ENCODE measurements at places on chromosomes 12 and 14.

DNA sequence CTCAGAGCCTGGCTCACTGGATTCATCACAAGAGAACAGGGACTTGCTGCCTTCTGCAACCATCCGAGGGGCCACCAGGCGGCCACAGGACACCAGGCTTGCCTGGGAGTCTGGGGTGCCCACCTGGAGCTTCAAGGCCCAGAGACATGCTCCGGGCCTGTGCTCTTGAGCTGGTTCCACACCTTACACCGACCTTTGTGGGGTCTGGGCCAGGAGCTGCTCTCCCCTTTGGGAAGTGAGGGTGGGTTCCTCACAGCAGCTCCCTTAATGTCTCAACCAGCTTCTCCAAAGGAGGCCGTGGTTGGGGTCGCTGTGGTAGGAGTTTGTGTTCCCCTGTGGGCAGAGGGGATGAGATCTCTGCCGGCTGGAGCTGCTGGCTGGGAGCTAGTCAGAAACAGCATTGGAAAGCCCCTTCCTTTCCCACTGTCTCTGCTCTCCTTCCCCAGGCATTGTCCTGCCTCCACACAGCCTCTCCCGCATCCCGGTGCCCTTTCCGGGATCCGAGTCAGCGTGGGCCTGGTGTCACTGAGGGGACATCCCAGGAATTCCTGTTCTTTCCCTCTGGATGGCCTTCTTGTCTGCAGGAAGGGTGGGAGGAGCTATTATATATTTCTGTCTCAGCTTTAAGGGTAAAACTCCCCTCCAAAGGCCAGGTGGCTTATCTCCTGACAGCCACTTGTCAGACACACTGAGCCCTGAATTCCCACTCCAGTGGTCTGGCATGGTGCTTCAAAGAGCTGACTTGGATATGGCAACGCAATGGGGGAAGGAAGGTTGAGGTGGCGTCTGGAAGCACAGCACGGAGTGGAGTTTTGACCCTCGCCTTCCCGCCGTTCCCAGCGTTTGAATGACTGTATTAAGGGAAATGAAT is 5.1 kb upstream of the PAPLN start:
- no peak for DNase-seq

DNA sequence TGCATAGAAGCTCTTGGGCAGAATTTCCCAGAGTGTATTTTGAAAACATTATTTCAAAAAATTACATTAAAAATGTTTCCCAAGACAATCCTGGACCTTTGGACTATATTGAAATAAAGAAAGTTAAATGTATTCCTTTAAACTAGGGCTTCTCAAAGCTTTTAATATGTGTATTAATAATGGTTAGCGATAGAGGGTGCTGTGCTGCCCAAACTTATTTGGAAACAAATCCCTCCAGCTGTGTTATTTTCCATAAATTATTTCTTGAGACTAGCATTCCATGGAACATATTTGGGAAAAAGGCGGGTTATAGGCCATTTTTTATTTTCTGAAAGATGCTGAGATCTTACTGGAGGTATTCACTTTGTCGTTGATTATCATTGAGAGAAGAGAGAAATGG is 397.8 kb upstream of the MIS18BP1 start:
- no peak for DNase-seq

DNA sequence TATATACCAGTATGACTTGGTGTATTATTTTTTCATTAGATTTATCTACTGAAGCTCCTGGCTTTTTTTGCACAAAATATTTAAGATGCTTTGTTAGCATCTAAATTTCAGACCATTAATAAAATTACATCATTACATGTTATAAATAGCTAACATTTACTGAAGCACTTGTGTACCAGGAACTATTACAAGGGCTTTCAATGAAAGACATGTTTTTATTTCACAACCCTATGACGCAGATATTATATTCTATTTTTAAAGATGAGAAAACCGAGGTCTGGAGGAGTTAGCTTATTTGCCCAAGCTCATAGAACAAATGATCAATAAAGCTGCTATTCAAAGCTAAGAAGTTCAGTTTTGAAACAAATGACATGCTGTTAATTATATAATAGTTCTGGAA is 420.4 kb upstream of the DCN start:
- no peak for DNase-seq

DNA sequence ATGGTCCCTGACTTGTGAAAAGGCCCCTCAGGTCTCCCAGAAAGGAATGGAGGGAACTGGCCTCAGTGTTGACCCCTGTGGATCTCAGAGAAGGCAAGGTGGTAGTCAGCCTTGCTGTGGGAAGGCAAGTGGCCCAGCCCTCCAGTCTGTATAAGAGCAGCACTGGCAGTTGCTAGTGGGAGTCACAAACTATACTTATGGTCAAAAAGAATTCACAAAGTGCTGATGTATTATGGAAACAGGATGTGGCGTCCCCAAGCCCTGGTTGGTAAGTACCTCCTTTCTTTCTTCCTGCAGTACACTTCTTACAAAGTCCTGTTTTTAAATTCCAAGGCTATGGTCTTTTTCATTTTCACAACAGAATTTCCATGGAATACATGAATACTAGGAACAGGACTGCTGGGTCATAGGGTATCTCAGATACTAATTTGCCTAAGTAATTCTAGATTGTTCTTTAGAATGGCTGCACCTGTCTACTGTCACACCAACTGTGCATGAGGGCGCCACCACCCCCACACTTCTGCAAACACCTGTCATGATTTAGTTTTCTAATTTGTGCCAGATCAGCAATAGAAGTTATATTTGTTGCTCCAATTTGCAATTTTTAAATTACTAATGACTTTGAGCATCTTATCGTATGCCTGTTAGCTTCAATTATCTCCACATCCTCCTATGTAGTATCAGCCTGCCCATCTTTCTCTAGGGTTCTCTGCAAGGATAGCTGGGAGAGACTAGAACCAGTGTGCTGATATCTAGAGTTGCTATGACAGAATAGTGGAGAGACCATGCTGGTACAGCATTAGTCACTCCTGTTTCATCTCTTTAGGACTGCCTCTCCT is 40.7 kb upstream of the TMEM263 start:
- peak; percentile 3 for DNase-seq

DNA sequence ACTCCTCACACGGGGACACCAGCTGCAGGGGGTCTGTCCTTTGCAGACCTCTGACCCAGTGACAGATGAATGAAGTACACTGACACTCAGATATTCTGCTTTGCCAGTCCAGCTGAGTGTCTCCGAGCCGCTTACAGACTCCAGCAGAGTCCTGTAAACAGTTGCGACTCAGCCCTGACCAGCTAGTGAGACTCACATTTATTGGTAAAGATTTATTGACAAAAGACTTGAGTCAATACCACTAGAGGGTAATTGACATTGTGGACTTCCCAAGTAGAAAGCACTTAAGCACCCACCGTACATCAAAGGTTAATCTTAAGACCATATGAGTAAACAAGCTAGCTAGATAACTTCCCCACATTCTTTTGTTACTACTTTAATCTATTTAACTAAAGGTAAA is 9.8 kb upstream of the FKBP4 start:
- DNase-seq: no peak

DNA sequence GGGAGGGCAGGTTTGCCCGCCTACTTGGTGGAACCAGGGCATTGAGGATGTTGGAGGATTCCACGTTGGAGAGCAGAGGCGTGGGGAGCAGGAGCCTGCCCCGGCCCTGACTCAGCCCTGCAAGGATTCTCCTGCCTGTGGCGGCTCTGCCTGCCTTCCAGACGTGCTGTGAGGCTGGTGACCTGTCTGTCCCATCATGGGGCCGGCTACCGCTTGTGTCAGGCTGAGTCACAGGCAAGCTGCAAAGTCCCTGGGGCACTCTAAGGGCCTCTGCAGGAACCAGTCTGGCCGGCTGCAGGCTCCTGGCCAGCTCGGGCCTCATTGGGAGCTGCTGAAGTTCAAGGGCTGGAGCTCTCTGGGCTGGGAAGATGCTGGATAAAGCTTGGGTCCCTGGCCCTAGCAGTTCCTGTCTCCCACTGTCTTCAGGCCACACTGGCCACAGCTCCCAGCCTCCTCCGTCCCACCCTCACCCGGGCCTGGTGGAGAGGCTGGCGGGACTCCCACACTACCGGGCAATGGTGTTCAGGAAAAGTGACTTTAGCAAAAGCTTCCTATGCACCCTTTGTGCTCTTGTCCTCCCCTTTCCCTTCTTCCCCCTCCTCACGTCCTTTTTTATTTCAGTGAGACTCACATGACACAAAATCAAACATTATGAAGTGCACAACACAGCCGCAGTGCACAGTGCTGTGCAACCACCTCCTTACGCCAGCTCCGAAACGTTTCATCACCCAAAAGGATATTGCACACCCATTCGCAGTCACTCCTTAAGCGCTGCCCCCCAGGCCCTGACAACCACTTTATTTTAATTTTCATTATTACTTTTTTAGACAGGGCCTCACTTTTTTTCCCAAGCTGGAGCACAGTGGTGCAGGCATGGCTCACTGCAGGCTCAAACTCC is 22.0 kb upstream of the ULK1 start:
- DNase-seq: no peak

GRCh38 chr14:23294734-23295561 is 7.7 kb downstream of the PPP1R3E start:
- DNase-seq: peak; percentile 39

- no peak for DNase-seq
Observed at GRCh38 chr14:74574090-74574433, 38.0 kb downstream of the LTBP2 start.

DNA sequence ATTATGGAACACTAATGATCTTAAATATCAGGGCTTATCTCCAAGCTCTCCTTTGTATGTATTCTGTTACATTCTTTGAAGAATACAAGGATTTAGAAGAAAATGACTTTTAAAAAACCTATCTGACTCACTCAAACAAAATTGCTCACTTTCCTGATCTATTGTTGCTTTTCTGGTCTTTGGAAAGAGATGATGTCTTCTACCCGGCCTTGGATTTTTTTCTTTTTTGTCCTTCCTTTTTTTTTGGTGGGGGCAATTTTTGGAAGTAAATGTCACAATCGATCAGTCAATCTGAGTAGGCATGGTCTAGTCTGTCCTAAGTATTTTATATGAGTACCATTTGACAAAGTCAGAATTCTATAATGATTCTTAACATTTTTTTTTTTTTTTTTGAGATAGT is 10.5 kb upstream of the CALM1 start:
- DNase-seq: no peak

GRCh38 chr14:23441076-23441475 is 5.6 kb upstream of the MYH7 start:
- no peak for DNase-seq

GRCh38 chr12:124031058-124031457 is 58.0 kb downstream of the ZNF664 start:
- DNase-seq: no peak

DNA sequence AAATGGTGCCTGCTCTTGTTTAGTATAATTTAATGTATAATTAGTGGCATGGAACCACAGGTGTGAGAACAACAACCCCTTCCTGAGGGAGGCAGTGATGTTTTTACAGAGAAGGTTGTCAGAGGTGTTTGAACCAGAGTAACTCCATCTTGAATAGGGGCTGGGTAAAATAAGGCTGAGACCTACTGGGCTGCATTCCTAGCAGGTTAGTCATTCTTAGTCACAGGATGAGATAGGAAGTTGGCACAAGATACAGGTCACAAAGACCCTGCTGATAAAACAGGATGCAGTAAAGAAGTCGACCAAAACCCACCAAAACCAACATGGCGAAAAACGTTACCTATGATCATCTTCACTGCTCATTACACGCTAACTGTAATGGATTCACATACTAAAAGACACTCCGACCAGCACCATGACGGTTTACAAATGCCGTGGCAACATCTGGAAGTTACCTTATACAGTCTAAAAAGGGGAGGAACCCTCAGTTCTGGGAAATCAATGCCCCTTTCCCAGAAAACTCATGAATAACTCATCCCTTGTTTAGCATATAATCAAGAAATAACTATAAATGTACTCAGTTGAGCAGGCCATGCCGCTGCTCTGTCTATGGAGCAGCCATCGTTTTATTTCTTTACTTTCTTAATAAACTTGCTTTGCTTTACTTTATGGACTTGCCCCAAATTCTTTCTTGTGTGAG is 47.8 kb upstream of the LTA4H start:
- no peak for DNase-seq

DNA sequence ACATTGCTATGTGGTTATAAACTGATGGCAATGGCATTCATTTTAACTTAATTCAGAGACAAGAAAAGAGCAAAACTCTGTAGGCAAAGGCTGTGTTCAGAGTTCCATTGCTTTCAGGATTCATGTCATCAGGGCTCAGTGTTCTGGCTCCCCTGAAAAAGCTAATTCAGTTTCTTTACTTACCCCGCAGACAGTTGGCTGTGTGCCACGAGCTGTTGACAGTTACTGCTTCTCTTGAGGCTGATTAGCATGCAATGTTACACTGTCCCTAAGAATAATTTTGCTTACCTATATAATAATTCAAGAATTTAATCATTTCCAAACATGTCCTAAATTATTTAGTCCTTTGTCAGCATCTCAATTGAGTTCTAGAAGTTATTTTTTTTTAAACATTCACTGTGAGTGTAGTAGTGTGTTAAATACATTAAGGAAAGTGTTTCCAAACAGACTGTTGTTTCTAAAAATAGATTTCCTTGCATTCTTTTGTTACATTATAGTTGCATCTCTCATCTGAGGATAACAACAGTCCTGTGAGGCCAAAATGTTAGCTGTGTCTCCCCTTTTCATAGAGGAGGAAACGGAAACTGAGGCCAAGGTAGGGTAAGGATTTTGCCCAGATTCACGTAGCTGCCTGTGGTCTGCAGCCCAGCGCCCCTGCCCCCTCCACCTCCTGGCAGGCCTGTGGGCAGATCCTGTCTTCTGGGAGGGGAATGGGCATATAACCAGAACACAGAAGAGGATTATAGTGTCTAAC is 98.6 kb downstream of the PELI2 start:
- no peak for DNase-seq
